ENCODE measurements at places on chromosomes 4 and X.

DNA sequence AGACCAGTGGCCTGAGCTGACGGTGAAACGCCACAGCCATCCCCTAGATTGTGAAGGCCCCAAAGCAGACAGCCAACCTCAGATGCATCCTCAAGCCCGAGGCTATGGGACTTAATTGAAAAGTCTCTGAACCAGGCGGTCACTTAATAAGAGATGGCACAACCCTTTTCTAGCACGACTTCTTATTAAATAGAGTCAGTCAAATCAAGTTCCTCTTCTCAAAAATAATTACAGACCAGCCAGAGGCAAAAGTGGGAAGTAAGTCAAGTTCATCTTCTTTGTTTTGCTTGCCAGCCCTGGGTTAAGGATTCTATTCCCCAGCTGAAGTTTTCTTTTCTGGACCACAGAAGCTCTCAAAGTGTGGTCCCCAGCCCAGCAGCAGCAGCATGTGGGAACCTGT is 9.7 kb upstream of the SH3KBP1 start:
- no peak for DNase-seq

- DNase-seq: no peak
These were observed 31.2 kb downstream of the CCNI start for GRCh38 chr4:77044461-77045150.

DNA sequence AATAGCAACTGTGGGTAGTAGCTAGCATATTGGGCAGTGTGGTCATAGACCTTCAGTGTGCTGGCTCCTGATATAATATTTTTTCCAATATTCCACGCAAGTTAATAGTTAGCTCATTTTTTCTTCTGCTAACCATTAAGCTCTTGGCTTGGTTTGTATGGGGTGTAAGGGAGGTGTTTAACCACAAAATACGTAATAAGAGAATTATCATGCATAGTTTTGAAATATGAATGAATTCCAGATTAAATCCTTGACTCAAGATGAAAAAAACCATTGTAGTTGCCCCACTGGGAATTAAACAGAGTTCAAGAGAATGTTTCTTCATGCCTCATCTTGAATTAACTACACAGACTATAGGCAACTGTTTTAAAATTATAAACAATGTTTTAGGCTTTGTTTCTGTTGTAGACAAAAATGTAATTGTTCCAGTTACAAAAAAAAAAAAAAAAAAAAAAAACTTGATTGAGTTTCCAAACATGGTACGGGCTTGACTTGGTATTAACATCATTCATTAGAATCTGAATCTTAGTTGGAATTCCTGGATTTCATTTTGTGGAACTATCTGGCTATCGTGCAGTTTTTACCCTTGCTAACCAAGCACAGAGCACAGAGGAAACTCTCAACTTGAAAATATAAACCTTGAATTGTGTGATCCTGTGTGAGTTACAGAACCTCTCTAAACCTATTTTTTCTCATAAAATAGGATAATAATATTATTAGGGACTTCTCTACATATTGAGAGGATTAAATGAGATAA is 28.4 kb downstream of the CXCL1 start:
- DNase-seq: no peak

DNA sequence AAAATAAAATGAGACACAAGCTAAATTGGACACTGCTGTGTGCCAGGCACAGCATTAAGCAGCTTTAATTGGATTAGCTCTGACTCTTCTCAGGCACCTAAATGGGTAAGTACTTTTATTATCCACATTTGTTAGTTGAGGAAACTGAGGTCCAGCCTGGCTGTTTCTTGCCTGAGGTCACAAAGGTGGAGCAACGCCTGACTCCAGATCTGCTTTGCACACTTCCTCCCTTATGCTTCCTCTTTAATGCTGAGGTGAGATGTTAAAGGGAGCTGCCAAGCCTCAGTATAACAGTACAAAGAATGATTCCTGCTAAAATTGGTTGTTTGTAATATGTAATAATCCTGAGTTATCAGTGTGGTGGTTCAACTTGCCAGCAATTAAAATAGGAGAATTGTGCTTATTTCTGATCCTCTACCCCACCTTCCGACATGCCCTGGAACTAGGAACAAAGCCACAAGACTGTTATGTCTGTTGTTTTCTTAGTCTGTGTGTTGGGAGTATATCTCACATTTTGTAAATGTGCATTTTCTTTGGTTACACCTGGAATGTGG is 74.4 kb downstream of the AFF1 start:
- DNase-seq: no peak

DNA sequence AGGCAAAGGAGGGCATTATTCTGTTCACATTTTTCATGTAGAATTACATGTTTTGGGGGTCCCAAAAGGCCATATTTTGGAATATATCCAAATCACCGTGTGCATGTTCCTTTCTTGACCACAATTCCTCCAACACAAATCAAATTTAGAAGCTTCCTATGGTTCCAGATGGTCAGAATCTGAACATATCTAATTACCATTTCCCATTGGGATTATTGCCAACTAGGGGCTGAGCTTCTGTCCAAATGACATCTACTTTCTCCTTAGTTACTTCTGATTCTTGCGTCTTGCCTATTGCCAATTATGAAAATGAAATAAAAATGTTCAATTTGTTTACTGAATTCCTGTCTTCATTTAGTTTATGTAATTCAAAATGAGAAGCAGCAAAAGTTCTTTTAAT is 163.7 kb downstream of the CPE start:
- DNase-seq: no peak

DNA sequence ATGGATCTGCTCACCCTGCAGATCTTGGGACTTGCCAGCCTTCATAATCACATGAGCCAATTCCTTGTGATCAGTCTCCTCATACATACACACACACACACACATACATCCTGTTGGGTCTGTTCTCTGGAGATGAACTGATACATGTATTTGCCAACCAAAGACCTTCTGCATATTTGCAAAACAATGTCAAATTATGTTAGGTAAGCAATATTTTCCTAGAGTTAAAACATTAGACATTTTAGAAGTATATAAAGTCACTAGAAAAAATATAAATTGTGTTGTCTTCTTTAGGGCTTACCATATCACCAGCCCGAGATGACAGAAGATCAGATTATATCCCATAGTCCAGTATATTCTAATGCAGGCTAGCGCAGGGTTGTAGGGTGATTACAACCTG is 156.0 kb downstream of the DCHS2 start:
- no peak for DNase-seq

- DNase-seq: no peak
These were observed 140.3 kb downstream of the AR start for GRCh38 chrX:67684136-67684535.

DNA sequence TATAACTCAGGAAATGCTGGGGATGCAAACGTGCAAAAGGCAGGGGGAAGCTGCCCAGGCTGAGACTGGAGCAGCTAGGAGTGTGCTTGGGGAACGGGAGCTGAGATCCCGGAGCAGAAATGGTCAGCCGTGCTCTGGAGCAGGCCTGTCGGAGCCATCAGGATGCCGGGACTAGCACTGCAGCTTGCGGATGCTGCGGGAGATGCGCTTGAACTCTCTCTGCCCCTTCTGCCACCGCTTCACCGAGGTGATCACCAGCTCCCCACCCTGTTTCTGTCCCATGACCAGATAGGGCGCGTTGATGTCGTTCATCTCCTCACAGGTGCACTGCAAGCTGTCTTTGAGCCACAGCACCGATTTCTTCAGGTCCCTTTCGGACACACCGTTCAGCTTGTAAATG is 7.6 kb downstream of the SFRP2 start:
- no peak for DNase-seq

Measured in activated naive CD4-positive, alpha-beta T cell treated with anti-CD3 and anti-CD28 coated beads, Interleukin-2, amount 50 U/mL, for 72 hours (primary cell).